Caki2 (cell line): ENCODE measurements at places on chromosomes 13 and 19.

GRCh38 chr13:102642029-102642428, 45.2 kb downstream of the TPP2 start:
- DNase-seq, result no peak

DNA sequence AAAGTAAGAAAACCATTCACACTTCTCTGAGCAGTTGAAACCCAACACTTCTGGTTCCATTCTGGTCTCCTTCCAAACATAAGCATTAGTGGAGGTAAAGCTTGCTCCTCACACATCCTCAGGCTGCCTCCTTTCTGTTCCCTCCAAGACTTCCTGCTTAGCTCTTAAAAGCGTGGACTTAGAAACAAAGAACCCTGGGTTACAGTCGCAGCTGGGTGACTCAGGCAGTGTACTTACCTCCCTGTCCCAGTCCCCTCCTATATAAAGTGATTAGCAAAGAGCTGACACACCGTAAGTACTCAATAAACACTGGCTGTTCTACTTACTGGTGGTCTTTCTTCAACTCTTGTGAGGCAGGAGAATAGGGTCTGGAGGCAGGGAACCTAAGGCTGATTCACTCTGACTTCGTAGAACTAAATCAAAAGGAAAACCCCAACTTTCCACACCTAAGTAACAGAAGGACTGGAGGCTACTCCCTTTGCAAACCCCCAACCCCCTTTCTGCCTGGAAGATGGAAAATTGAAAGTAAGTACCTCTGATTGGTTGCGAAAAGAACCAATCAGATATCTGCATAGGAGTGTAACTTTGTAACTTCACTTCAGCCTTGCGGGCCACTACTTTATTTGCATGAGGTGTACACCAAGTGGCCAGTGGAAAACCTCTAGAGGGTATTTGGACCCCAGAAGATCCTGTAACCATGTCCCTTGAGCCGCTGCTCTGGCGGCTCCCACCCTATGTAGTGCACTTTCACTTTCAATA, 165.4 kb downstream of the SUCLA2 start:
- DNase-seq, result no peak

- no peak for DNase-seq
These were observed 765.4 kb upstream of the SPRY2 start for GRCh38 chr13:81106348-81106747.

GRCh38 chr19:14514215-14514863, 3.9 kb downstream of the DNAJB1 start:
- DNase-seq, result no peak

GRCh38 chr13:48735571-48735970, 81.8 kb downstream of the CYSLTR2 start:
- no peak for DNase-seq

- no peak for DNase-seq
These were observed 4.2 kb upstream of the GIPR start for GRCh38 chr19:45663800-45664199.

DNA sequence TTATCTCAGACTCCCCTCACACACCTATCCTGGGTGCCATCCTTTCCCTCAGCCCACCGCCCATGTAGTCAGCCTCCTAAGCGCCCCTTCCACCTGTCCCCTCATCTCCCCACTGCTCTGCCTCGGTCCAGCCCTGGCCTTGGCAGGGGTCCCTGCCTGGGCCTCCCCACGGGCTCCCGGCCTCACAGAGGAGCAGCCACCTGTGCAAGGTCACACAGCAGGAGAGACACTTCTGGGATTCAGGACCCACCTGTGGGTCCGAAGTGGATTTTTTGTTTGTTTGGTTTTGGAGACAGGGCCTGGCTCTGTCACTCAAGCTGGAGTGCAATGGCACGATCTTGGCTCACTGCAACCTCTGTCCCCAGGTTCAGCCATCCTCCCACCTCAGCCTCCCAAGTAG, 713 bp upstream of the UPK1A start:
- no peak for DNase-seq
